ENCODE measurements at places on chromosomes 1 and 21.

DNA sequence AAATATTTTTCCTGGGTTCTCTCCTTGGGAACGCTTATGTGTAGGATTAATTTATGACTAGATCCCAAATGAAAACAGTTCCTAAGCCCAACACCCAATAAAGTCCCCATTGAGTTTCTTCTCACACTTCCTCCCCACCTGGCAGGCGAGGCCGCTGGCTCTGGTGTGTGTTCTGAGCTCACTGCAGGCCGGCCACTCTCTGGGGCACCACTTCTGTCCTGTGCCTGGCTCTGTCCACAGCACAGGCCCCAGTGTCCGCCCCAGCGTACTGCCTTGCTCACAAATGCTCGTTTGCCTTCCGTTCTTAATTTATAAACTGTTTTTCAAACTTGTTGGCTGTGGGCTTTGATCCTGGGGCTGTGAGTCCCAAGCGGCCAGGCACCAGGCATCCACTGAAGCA, 90.6 kb downstream of the TLR5 start:
- DNase-seq: no peak

GRCh38 chr1:244369256-244370057, 82.3 kb downstream of the ADSS2 start:
- no peak for DNase-seq

- no peak for DNase-seq
These were observed 7.4 kb downstream of the PLEKHM2 start for GRCh38 chr1:15691434-15692032.

DNA sequence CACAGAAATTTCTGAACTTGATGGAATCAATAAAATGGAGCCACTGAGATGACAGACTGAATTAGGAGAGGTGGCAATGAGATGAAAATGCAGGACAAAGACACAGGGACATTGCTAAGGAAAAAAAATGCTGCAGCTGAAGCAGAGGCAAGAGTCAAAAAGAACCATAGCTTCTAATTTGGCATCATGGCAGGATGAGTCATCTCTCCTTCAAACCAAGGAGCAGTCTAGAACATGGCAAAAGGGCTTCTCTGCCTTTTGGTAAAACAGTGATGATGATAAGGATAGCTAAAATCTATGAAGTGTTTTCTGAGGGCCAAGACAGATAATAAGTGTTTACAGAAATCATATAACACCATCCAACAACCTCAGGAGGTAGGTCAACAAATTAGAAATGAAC, 16.8 kb downstream of the SLC19A2 start:
- no peak for DNase-seq

GRCh38 chr1:15254559-15254958, 7.5 kb downstream of the FHAD1 start:
- DNase-seq: no peak

GRCh38 chr1:76055987-76056386, 18.6 kb upstream of the ST6GALNAC3 start:
- no peak for DNase-seq

DNA sequence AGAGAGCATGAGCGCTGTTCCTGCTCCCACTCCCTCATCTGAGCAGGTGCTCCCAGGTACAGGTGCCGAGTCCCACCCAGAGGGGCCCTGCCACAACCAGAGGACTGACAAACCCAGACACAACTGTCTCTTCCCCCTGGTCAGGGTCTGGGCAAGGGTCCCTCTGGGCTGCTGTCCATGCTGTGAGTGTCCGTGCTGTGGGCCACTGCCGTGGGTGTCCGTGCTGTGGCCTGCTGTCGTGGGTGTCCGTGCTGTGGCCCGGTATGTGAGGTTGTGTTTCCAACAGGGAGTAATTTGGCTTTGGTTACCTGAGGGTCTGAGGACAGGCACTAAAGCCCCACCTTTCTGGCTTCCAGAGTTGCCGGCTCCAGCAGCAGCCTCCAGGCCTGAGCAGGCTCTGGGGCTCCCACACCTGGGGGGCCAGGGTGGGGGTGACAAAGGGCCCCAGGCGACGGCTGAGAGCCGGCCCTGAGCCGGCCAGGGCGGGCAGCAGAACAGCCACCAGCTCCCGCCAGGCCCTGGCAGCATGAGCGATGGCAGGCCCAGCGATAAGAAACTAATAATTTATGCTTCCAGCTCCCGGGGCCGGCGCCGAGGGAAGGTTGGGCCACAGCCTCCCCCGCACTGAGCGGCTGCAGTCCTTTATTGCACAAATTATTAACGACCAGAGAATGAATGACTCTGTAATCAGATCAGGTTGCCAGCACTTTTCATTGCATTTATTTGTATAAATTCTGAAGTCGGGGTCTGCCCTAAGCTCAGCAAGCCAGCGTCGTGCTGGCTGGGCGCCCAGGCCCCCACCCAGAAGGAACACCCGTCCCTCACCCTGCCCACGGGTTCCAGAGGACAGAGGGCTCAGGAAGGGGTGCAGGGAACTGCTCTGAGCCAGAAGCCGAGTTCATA, 7.3 kb upstream of the SAMD11 start:
- DNase-seq: no peak

DNA sequence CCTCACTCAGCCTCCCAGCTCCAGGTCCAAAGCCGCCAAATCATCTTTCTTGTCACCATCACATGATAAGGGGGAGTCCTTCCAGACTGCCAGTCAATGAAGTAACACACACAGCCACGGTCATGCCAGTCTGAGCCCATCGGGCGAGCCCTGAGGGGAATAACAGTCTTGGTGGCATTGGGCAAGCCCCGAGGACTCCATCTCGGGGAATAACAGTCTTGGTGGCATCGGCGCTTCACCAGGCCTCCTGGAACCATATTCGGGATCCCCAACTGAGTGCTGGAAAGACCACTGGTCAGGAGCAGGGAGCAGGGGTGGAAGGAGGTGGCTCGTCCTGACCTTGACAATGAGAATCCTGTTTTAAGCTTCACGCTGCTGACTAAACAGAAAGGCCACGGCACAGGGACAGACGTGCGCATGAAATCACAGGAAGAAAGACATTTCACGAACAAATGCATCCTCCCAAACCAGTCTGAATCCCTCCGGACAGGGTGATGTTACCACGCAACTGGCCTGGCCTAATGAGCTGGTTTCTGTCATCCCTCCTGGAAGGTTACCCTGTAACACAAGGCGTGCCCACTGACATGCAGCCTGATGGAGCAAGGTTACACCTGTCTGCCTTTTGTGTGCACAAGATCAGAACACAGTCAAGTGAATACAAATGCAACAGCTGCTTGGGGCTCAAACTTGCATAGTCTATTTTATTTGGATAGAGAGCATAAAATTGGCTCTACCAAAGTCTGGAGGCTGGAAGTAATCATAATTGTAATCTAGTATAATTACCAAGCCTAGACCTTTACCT, 517.4 kb downstream of the KIF26B start:
- DNase-seq: no peak

DNA sequence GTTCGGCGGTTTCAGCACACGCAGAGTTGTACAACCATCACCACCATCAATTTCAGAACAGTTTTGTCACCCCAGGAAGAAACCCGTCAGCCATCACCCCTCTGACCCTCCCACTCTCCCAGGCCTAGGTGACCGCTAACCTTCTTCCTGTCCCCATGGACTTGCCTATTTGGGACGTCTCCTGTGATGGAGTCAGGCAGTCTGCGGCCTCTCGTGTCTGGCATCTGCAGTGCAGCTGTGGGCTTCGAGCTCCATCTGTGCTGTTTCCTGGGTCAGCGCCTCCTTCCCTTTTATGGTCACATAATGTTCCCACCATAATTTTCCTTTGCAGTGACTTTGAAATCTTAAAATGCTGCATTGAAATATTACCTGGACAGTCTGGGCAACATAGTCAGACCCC, 24.4 kb downstream of the SLC45A1 start:
- DNase-seq: no peak

DNA sequence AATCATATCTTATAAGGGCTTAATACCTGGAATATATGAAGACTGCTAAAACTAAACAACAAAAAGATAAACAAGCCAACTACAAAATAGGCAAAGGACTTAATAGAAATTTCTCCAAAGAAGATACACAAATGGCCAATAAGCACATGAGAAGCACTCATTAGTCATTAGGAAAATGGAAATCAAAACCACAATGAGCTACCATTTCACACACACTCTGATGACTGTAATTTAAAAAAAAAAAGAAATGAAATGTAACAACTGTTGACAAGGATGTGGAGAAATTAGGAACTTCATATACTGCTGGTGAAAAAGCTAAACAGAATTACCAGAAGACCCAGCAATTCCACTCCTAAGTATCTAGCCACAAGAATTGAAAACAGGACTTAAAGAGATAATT, 374.2 kb upstream of the ZP4 start:
- no peak for DNase-seq

GRCh38 chr1:2981388-2981787, 39.9 kb upstream of the ACTRT2 start:
- DNase-seq: no peak

DNA sequence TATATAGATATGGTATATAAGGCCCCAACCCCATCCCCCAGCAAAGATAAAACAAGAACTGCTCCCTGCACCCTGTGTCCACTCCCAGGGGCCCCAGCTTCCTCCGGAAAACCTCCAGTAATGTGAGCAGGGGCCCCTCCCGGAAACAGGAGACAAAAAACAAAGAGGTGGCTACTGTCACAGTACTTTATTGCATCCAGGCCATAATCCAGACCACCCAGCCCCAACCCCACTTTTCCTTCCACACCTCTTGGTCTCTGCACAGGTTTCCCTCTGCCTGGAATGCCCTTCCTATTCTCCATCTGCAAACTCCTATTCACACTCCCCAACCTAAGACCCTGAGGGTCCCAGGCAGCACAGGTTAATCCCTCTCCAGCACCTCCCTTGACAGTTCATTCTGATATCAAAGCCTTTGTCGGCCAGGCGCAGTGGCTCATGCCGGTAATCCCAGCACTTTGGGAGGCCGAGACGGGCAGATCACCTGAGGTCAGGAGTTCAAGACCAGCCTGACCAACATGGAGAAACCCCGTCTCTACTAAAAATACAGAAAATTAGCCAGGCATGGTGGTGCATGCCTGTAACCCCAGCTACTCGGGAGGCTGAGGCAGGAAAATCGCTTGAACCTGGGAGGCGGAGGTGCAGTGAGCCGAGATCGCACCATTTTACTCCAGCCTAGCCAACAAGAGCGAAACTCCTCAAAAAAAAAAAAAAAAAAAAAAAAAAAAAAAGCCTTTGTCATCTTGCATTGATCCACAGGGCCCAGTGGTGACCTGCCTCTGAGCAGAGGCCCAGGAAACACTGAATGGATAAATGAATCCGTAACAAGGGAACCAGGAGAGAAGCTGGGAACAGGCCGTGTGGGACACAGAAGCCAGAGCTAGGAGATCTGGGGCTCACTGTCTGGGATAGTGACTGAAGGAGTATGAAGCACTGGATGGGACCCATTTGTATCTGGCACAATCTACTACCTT, 2.3 kb upstream of the AUNIP start:
- DNase-seq: no peak

DNA sequence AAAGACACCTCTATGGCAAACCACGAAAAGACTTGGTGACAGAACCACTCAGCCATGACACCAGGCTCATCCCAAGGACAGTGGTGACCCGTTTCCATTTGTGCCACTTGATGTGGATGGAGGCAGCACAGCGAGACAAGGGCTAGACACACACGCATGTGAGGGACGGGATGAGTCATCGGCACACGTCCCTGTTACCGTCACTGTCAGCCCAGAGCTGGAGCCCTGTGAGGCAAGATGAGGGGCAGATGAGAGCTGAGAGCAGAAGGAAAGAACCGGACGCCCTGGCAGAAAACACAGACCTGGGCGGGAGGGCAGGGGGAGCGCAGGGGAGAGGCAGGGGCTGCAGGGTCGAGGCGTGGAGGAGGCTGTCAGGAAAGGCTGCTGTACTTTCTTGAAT, 57.8 kb downstream of the SIK1 start:
- no peak for DNase-seq

DNA sequence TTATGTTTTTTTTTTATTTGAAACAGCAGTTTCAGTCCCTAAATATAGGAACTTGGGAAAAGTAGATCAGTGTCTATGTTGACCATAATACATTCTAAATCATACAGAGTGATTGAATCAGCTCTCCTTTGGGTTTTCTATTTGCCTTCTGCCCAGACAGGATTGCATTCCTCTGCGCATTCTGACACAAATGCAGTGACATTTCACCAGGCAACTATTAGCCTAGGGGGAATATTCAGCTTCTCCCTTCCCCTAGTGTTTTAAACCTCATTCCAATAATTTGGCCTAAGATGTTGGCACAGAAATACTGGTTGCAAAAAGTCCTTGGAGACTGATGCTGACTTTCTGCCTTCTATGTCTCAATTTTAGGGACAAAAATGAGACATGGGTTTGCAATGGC, 172.8 kb downstream of the PTGER3 start:
- no peak for DNase-seq

DNA sequence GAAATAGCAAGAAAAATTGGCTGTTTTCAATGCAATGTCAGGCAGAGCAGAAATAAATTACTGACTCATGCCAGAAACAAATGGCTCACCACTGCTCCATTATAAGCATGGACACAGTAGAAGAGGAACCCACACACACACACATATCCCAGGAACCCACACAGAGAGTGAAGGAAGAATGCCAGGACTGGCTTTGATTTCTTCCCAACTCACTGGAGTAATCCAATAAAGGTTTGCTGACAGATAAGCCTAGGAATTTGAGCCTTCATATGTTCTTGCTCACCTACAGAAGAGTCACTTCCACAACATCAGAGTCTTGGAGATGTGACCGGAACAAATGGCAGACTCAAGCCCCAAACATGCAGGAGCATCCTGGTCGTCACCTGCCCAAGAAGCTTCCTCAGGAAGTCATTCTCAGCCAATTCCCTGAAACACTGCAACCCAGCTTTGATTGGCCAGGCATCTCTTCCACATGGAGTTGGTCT, 2.2 kb downstream of the SH3BP5L start:
- DNase-seq: no peak

GRCh38 chr1:192153276-192153675, 5.0 kb upstream of the RGS18 start:
- DNase-seq: no peak

DNA sequence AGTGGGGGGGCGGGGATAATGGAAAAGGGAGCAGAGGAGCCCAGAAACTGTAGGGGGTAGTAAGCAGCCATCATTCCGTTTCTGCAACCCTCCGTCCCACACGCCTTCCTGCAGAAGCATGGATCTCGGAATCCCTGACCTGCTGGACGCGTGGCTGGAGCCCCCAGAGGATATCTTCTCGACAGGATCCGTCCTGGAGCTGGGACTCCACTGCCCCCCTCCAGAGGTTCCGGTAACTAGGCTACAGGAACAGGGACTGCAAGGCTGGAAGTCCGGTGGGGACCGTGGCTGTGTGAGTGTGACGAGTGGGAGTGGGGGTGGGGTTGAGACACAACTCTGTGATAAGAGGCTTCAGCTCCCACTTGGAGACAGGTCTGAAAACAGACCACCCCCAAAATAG, 706 bp downstream of the CREB3L4 start:
- no peak for DNase-seq

DNA sequence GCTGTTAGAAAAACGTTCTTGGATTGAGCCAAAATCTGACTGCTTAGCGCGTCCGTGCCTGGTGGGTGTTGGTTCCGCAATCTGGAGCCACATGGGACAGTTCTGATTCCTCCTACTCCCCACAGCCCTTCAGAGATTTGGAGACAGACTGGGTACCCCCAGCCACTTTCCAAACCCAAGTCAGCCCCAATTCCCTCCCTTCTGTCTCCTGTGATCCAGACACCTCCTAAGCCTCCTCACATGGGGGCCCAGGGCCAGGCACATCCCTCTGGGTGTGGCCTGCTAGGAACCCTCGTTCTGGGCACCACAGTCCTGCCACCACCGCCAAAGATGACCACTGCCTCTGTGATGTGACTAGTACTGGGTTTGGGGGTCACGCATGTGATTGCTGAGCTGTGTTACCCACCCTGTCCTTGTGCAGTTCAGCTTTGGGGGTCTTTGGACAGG, 4.8 kb downstream of the PLA2G5 start:
- DNase-seq: no peak
